ENCODE measurements at places on chromosomes 7 and 10. TPM values are rescaled to one million over a fixed set of nuclear protein-coding genes. Genes with fewer than 3 reads are reported as not detected.

Gene RBM33
- total RNA-seq, result 165 TPM

Gene WDFY4
- total RNA-seq, result 8.5 TPM

Gene SLC26A3
- not detected for total RNA-seq

Gene DKK1
- total RNA-seq, result not detected

Gene WASL
- total RNA-seq, result 15.6 TPM

Gene BLNK
- 5.6 TPM for total RNA-seq

Gene CYP26A1
- not detected for total RNA-seq

Gene IGF2BP3
- not detected for total RNA-seq

Gene LUC7L2
- 139 TPM for total RNA-seq

Gene SLC13A1
- total RNA-seq, result not detected

Gene PITX3
- not detected for total RNA-seq

Gene NCF1
- total RNA-seq, result 12.0 TPM

Gene UCN3
- total RNA-seq, result not detected

Gene MKX
- total RNA-seq, result not detected

Gene ITGB8
- total RNA-seq, result not detected

Gene DENND2A
- total RNA-seq, result 0.10 TPM

Gene ZNF518A
- 25.8 TPM for total RNA-seq
